ENCODE measurements at places on chromosomes 1 and 21.
A peak's percentile ranks its signal among the peaks of the same experiment; 100 is the strongest.

GRCh38 chr1:188825471-188825870 lies 1652.2 kb downstream of the BRINP3 start:
- no peak for DNase-seq

DNA sequence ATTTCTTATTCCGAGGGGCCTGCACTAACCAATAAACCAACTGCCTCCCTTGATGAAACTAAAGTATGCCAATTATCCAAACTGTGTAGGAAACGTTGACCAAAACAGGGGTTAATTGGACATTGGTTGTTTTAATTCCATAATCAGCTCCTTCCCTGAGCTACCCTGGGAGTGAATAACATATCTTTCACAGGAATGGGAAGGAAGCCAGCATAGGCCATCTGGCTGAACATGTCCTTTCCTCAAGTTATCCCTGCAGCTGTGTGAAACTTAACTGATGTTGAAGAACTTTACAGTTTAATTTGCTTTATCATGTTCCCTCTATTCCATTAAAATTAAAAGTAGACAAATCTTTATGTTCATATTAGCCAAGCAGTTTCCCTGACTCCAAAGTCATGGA lies 75.4 kb downstream of the NRIP1 start:
- DNase-seq = no peak

- DNase-seq = no peak
Observed at GRCh38 chr1:175599212-175599705, 144.1 kb downstream of the TNR start.

DNA sequence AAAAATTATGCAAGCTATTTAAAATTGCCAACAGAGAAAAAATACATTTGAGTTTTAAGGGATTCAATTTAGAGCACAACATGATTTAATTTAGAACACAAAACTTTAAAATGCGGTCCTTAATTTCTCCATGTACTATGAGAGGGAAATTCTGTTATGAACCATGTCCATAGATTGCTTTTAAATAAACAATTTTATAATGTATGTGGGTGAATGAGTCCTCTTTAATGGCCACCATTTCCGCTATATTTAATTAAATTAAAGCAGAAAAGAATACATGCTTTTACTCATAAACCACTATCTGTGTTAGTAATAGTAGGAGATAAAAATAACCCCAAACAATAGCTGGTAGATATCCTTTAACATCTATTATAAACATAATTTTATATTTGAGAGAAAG lies 914.6 kb downstream of the LTN1 start:
- DNase-seq = no peak

GRCh38 chr1:25430967-25431881 lies 527 bp downstream of the MACO1 start:
- DNase-seq = no peak

- DNase-seq = no peak
Observed at GRCh38 chr21:39005502-39005787, 177.8 kb downstream of the PSMG1 start.

DNA sequence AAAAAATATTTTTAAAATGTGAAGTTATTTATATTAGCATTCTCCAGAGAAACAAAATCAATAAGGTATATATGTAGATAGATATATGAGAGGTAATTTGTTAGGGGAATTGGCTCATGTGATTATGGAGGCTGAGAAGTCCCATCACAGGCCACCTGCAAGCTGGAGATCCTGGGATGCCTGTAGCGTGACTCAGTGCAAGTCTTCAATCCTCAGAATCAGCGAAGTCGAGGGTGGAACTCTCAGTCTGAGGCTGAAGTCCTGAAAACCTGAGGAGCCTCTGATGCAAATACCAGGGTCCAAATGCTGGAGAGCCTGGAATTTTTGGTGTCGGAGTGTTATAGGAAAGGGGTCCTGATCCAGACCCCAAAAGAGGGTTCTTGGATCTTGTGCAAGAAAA lies 658.5 kb downstream of the USP25 start:
- DNase-seq = no peak

DNA sequence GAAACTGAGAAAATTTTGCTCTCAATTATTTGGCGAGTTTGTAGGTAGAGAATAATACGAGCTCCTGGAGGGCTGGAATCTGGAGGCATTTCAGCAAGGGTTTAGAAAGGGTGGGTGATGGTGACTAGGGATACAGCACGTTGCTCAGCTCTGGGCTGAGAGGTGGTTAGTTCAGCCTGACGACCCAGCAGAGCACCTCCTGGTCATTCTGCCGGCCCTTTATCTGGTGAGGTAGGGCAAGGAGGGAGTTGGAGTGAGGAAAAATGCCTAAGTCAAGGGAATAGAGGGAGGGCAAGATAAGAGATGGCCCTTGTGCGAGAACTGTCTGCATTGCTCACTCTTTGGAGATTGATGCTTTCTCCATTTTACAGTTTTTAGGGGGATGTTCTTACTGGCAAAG lies 19.1 kb downstream of the GALNT2 start:
- no peak for DNase-seq

GRCh38 chr1:207863893-207864535 lies 46.9 kb downstream of the CD34 start:
- DNase-seq = no peak

DNA sequence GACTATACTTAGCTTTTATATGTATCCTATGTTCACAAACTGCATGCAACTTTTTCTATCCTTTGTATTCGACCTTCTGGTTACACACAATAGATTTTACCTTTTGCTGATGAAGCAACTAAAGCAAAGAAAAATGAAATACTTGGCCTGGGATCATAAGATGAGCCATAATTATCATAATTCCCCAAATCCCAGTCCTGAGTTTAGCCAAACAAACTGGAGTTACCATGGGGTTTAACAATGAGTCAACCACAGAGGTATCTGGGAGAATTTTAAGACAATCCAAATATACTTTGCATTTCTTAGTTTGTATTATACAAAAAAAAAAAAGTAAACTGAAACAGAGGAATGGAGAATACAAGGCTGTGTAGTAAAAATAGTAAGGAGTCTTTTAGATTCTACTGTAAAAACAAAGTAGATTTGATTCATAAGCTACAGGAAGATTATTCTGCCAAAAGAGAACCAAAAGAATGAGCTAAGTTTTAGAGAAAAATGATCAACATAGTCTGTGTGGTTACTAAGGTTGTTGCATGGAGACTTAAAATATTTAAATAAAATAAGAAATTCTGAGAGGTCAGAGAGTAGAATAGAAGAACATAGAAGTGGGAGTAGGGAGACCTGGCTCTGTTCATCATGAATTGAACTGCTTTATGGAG lies 60.4 kb upstream of the GORAB start:
- no peak for DNase-seq

DNA sequence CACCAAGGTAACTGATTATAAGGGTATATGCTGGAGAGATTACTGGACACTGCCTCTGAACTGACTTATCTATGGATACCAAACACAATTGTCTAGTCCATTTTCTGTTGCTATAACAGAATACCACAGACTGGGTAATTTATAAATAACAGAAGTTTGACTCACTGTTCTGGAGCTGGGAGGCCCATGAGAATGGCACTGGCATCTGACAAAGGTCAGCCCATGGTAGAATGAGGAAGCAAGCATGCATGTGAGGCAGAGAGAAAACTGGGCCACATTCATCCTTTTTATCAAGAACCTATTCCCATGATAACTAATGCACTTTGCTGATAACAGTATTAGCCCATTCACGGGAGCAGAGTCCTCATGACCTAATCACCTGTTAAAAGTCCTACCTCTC lies 37.4 kb downstream of the FCER1A start:
- DNase-seq = no peak

GRCh38 chr1:45340816-45341466 lies 701 bp upstream of the MUTYH start:
- DNase-seq = no peak

- DNase-seq = no peak
Observed at GRCh38 chr1:37814252-37814651, 6.2 kb upstream of the YRDC start.

DNA sequence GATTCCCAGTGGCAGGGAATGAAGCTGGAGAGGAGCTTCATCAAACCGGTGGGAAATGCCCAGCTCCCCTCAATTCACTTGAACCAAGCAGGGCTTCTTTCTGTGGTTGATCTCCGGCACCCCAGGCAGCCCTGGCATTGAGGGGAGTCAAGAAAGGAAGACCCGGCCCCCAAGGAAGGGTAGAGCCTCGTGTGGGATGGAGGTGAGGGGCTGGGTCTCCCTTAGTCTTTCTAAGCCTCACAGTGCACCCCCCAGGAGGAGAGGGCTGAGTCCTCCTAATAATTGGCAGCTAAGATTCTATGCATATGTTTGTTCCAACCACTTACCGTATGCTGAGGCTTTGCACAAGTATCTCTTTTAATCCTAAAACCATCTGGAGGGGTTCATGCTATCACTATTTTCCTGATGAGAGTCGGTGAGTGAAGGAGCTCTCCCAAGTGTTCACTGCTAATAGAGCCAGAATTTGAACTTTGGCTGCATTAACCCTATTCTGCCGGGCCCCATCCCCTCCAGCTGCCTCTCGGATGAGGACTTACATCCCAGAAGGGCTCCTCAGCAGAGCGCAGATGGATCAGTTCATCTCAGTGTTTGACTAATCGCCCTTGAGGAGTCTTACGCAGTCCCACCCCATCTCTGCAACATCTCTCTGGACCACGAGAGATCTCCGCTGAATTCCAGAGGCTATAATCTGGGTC lies 33.1 kb upstream of the TMEM51 start:
- no peak for DNase-seq

DNA sequence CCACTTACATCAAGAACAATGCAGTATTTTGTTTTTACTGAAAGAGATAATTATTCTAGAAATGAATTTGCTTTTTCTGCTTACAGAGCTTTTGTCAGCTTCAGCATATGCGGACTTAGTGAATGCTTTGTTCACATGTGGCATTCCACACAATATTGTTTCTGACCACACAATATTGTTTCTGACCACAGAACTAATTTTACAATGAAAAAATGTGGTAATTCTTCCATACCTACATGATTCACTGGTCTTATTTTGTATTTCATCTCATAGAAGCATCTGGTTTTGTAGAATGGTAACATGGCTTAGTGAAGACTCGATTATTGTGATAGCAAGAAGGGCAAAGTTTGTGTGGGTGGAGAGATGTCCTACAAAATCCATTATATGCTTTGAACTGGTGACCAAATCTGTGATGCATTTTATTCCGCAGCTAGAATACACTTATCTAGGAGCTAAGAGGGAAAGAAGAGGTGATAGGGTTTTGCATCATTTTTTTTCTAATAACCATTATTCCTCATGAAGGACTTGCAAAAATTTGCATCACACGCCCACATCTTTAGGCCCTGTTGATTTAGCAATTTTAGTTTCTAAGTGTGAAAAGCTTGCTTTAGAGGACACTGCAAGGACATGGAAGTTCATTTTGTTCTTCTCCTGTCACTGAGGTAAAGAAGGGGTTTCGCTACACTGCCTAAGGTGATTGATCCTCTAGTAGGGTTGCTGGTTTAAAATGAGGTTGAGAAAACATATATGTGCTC lies 75.3 kb downstream of the HLX start:
- DNase-seq = no peak

GRCh38 chr1:224380003-224380402 lies 23.3 kb downstream of the CNIH4 start:
- peak; percentile 31 for DNase-seq

DNA sequence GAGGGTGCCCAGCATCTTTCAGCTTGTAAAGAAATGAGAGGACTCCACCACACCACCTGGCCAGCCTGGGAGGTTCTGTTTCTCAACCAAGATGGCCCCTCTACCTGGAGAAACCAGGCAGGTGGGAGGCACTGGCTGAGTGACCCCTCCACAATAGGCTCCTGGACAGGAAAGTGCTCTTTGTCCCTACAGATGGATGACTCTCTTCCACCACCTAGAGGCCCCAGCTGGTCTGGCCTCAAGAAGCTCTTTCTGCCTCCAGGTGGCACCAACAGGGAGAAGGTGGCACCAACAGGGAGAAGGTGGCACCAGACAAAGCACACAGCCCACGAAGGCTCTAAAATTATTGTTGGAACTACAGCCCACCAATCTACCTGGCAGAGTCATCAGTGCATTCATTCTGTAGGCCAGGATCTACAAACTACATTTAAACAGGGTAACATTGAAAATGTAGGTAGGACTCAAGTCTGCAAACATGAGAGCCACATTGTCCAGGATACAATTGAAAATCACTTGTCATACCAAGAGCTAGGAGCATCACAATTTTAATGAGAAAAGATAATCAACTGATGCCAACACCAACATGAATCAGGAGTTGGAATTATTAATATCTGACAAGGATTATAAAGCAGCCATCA lies 14.4 kb downstream of the TMPRSS3 start:
- no peak for DNase-seq

GRCh38 chr1:208245185-208245705 lies 1.1 kb upstream of the PLXNA2 start:
- DNase-seq = peak; percentile 59

DNA sequence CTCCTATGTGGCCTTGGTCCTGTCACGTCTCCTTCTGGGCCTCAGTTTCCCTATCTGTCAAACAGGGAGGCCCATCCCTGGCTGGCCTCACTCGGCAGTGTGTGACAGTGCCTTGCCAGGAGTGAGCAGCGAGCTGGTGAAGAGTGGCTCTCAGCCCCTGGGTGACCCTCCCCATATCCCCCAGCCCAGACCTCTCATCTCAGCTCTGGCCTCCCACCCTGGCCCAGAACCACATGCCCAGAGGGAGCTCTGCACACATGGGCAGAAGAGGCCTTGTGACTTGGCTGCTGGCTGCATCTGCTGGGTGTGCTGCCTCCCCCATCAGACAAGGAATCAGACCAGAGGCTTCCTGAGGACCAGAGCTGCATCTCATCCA lies 19.5 kb upstream of the PADI1 start:
- DNase-seq = no peak

DNA sequence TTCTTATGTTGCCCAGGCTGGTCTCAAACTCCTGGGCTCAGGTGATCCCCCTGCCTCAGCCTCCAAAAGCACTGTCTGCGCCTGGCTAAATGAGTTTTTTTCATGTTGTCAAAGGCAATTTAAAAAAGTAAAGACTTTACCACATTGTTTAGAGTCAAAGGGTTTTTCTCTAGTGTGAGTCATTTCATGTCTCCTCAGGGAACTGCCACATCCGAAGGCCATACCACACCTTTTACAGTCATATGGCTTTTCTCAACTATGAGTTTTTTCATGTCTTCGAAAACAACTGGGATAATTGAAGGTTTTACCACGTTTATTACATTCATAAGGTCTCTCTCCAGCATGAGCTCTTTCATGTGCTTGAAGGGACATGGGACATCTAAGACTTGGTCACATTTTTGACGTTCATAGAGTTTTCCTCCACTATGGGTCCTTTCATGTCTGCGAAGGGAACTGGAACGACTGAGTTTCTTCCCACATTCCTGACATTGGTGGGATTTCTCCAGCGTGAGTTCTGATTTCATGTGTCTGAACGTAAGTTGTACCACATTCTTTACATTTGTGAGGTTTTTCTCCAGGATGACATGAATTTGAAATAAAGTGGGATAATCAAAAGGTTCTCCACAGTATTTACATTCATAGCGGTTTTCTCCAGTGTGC lies 65.6 kb downstream of the UCHL5 start:
- DNase-seq = no peak
